Hindlimb muscle (tissue), 1 donor: ENCODE measurements at places on chromosomes 5 and 9. TPM values are rescaled to one million over a fixed set of nuclear protein-coding genes. Genes with fewer than 3 reads are reported as not detected.

DNA sequence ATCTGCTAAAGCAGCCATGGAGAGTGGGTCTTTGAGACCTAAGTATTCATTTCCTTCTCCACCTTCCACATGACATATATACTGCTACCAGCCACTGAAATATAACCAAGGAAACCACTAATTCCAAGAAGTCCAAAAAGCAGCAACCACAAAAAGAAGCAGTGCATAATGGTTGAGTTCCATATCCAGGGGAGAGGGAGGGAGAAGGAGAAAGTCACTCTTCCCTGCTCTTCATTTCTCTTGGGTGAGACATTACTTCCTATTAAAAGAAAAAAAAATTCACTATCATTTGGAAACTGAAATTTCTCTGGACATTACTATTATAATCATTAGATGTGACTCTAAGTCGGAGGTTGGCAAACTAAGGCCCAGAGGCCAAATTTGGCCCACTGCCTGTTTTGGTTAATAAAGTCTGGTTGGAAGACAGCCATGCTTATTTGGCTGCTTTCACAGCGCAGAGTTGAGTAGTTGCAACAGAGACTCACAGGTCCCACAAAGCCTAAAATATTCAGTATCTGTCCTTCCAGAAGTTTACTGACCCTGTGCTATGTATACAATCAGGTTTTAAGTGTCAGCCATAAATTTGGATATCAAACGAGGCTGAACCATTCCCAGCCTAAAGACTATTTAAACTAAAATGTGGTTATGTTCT, 168.6 kb downstream of the MPDZ start:
- DNase-seq, result no peak

DNA sequence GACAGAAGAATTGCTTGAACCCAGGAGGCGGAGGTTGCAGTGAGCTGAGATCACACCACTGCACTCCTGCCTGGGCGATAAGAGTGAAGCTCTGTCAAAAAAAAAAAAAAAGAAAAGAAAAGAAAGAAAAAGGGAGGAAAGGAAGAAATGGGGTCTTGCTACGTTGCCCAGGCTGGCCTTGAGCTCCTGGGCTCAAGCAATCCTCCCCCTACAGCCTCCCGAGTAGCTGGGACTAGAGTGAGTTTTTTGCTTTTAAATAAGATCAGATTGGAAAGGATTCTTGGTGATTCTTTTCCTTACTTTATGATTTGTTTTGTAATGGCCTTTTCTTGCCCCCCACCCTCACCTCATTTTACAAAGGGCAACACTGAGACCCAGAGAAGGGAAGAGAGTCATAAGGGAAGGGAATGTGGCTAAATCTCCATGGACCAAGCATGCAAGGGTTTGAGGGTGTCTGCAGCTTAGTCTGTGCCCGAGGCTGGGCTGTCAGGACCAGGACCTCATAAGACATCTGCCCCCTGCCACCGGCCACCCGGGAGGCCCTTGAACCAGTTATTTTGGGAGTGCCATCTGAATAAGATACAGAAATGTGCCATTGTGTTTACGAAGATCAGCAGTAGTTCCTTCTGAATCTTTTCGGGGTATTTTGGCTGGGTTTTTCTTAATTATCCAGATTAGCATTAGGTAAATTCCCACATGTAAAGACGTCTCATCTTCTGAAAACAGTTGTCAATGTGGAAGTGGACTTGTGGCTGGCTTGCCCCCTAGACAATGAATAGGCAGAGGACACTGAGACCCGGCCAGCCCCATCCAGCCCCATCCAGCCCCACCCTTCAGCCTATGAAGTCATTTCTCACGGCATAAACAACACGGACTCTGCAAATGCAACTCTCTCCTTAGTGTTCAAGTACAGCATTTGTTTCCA, 44.5 kb upstream of the GRHPR start:
- DNase-seq, result no peak

DNA sequence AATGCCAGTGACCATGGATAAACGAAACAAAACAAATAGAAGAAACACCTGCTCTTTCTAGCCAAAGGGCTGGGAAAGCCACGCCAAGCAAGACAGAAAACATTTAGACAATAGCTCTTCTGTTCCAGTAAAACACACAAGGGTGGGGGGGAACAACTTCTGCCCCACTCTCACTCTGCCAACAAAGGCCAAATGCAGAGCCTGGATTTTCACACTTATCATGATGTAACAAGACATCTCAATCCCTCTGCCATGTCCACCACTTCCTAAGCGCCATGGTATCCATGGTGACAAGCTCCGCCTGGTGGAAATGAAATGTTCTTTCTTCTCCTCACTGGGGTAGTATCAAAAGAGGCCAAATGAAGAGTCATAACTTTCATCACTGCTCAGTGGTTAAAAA, 60.6 kb downstream of the DRD1 start:
- DNase-seq, result no peak

Gene ISL1
- 0.28 TPM for polyA plus RNA-seq

GRCh38 chr5:157890836-157891597, 32.1 kb upstream of the CLINT1 start:
- DNase-seq, result no peak

Gene MGAT1
- polyA plus RNA-seq, result 79.6 TPM

GRCh38 chr5:87829217-87829551, 416.5 kb upstream of the CCNH start:
- no peak for DNase-seq

- DNase-seq, result no peak
These were observed 42.2 kb upstream of the FBXW11 start for GRCh38 chr5:172048539-172049101.

GRCh38 chr9:107674721-107675277, 185.2 kb upstream of the KLF4 start:
- no peak for DNase-seq
